NCI-H526 treated with DMSO at 0.1 percent for 48 hours (cell line): ENCODE measurements at places on chromosomes 3 and 15.

- no peak for DNase-seq
Measured at GRCh38 chr15:39290711-39291435, 290.0 kb upstream of the THBS1 start.

DNA sequence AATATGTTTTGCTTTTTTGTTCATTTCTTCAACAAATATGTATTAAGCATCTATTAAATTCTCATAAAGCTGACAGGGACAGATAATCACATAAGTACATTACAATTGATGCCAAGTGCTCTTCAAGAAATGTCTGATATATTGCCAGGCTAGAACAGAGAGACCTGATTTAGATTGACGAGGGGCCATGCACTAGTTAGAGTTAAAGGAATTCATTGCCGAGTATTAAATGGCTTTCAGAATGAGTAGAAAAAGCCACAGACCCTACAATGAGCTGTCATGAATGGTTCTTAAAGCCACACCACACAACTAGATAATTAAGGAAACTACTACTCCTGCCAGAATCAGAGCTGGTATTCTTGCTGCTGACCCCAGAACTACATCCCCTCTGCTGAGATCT lies 250.2 kb upstream of the MME start:
- no peak for DNase-seq

DNA sequence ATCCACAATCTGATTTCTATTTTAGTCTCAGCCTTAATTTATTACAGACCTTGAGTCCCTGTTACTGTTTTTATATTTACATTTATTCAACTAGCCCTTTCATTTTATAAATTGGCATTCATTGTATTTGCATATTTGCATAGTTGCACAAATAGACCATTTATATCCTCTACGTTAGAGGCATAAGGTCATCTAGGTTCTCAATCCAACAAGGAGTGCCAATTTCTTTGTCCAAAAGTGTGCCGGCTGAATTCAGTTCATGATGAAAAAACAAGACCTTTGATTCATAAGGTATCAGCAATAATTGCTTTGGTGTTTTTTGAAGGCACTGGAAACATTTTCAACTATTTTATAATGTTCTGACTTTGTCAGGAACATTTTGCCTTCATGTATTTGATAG lies 33.9 kb upstream of the NANOGP8 start:
- peak; percentile 21 for DNase-seq

DNA sequence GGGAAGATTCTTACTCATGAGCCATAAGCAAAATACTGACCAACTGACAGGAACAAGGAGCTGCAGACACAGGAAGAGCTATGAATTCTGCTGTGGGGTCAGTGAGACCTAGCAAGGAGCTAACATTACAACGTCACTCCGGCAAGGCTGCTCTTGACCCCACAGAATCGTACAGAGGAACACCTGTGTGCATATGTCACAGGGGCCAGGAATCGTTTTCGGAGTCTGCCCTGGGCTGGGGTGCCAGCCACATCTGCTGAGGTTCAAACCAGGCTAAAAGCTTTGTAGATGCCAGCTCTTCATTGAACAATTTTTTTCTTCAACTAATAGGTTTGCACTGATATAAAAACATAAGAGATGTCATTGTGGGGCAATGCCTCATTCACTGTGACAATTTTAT lies 82.6 kb downstream of the LRRK1 start:
- DNase-seq: no peak

GRCh38 chr3:152359385-152360248 lies 90.9 kb downstream of the MBNL1 start:
- DNase-seq: no peak

- peak; percentile 52 for DNase-seq
Measured at GRCh38 chr3:52851348-52851747, 16.5 kb upstream of the MUSTN1 start.

GRCh38 chr3:4416427-4416945 lies 50.6 kb downstream of the SUMF1 start:
- no peak for DNase-seq

DNA sequence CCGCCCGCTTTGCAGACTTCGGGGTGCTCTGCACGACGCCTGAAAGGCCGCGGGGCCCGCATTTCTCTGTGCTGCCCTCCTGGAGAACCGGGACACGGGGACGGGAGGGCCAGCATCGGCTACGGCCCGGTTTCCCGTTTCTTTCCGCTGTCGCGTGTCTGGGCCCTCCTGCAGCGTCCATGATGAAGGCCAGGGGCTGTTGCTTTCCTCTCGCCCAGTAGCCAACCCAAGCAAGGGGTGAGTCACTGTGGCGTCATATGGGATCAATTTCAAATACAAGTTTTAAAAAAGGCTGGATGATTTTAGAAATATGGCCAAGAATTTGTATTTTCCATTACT lies 435 bp downstream of the SLC35G2 start:
- DNase-seq: peak; percentile 66

DNA sequence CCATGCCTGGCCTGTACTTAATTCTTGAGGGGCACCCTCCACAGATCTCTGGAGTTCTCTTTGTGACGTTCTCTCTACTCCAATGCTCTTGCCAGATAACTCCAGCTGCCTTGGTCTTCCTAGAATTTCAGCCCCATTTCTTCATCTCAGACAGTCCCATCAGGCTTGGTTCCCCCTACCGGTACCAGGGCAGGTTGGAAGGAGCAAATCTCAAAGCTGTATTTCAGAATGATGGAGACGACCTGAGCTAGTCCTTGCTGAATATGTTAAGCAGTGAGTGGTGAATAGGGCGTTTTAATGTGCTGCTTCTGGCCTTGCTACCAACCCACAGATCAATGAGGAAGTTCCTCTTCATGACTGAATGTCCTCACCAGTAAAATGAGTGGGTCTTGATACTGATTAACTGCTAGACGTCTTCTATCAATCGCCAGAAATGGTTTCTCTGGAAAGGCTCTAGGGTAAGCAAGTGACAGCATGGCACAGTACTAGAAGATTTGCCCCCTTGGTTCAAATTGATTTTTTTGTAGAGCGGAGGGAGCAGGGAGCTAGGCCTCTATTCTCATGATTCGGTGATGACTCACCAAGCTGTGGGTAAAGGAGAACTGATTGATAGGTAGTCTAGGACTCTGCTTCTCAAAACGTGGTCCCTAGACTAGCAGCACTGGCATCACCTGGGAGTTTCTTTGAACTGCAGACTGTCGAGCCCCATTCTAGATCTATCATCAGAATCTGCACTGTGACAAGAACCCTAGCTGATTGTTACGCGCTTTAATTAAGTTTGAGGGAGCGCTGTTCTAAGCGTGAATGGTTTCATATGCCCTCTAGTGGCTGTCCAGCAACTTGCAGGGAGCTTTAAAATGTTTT lies 67.8 kb downstream of the UBP1 start:
- DNase-seq: peak; percentile 9

- no peak for DNase-seq
Measured at GRCh38 chr15:78978601-78979179, 33.8 kb upstream of the CTSH start.

DNA sequence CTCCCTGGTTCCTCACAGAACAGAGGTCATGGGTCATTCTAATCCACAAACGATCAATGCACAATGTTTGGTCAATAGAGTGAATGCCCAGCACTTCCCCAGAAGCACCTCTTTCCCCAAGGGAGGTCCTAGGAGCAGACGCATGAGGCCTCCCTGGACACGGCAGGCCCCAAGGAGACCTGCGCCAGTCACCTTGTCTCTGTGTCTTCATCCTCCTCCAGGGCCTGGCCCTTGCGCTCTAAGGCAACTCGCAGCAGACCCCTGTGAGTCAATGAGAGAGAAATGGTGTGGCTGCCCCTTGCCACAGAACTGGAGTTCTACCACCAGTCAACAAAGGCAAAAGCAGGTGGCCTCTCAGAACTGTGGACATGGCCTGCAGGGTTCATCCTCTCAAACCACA lies 18.1 kb downstream of the ALS2CL start:
- DNase-seq: no peak

DNA sequence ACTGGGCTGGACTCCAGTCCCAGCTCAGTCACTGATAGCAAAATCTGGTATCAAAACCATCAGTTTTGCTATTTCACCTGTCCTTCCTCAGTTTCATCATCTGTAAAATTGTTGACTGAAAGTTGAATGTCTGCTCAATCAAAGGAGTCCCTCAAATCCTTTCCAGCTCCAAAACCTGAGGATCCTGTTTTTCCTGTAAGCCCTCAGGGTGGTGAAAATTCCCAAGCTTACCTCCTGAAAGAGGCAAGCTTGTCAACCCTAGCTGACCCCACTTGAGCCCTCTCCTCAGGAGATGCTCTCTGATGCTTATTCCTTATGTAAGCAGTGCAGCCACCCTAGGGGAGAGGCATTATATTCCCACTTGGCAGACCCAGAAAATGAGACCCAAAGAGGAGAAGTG lies 82.6 kb downstream of the HMG20A start:
- DNase-seq: no peak

DNA sequence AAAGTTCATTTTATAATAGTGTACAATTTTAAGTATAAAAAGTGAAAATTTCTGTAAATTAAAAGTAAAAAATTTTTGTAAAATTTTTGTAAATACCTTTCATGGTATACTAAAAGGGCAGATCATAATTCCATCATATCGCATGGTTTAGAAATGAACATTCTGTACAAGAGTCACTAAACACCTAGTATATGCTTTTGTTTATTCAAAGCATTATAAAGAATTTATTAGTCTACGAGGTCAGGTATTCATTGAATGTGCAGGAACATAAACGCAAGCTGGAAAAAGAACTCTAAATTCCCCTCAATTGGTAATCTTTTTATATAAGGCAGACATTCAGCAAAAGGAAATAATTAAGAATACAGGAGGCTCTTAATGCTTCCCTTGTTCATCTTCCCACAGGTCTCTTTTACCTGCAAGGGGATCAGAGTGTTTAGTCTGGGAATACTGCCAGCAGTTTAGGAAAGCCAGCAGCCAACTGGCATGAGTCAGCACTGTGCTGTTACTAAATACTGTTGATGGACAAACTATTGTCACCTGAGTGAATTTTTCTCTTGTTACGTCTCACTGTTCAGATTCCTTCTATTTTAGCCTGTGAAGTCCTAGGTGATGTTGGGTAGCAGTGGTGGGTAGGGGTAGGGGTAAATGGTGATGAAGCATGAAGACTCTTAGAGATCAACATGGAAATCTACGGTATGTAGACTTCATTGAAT lies 70.1 kb downstream of the UQCC5 start:
- no peak for DNase-seq

DNA sequence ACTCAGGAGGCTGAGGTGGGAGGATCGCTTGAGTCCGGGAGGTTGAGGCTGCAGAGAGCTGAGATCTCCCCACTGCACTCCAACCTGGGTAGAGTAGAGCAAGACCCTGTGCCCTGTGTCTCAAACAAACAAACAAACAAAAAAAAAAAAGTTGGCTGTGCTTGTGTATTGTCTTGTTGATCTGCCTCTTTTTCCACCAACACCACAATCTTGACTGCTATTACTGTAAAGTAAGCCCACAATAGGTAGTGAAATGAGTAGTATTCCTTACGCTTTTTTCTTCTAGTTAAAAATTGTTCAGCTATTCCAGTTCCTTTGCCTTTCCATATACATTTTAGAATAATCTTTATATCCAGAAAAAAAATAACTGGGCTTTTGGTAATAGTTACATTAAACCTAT lies 35.5 kb downstream of the PTH1R start:
- no peak for DNase-seq

DNA sequence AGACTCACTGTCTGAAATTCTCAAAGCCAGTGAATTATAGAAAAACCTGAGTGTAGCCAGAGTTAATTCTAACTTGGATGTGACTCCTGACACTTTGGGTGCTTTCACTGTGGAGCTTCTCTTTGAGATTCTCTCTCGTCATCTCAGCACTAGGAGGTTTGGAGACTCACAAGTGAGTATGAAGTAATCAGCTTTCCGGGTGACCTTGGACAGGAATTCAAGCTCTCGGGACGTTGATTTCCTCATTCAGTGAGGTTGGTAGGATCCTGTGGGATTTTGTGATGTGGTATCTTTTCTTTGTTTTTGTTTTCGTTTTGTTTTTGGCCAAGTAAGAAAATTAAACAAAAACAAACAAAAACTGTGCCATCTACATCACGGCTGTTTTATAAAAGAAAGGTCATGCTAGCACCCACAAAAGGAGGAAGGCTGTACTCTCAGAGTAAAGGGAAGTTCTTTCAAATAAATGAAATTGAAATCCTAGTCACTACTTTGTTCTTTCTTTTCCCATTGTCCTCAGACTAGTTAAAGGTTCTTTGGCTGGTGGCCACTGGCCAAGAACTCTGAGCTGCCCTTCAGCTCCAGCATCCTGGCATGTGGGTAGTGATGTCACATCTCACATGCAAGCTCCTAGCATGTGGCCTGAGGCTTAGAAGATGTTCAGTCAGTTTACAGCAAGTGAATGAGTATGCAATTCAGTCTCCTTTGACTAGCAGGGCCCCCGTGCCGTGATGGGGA lies 263.3 kb upstream of the TPM1 start:
- no peak for DNase-seq

GRCh38 chr3:157767607-157768006 lies 264.4 kb upstream of the VEPH1 start:
- DNase-seq: no peak

GRCh38 chr15:80132382-80132781 lies 20.4 kb upstream of the FAH start:
- no peak for DNase-seq

DNA sequence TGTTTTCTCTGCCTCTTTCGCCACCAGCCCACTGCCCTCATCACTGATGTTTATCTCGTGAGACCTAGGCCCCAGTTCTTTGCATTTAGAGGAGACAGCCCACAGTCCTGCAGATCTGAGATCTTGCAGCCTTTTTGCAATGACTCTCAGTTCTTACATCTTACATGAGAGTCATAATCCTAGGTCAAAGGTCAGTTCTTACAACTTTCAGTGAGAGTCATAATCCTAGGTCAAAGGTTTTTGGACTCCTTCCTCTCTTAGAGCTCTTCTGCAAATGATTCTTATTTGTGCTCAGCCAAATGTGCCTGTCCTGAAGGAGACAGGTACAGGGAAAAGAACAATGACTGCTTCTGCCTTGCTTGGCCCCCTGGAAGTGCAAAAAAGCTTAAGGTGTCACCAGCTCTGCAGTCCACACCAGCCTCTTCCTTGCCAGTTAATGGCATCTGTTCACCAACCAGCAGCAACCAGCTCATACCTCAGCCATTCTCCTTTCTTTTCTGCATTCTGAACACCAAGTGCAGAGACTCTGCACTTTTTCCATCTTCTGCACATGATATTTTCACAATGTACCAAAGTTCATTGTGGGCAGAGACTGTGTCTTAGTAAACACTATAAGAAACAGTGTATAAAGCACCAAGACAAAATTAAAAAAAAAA lies 67.1 kb downstream of the ABHD5 start:
- no peak for DNase-seq

GRCh38 chr3:174215456-174215855 lies 643.7 kb upstream of the NAALADL2 start:
- DNase-seq: no peak

DNA sequence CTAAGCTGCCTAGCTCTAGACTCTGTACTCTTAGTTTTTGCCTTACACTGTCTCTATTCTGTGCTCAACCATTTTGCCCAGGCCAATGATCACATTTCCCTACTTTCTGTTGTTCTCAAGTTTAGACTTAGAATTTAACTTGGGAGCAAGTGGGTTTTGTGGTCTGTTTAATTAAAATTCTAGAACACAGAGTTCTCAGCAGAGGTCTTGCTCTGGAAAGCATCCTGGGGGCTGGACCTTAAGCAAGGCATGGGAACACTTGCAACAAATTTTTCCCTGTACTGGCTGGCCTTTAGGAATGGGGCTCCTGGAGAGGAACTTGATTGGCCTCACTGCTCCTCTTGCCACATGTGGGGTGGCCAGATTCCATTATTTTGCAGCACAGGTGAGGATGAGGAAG lies 236.3 kb upstream of the LRTM1 start:
- DNase-seq: no peak

GRCh38 chr3:93989241-93989640 lies 9.3 kb downstream of the ARL13B start:
- DNase-seq: no peak

- no peak for DNase-seq
Measured at GRCh38 chr3:178195824-178196223, 340.4 kb upstream of the KCNMB2 start.
